ENCODE measurements at places on chromosomes 2 and 18.

- DNase-seq = no peak
Measured at GRCh38 chr2:211748339-211748738, 790.3 kb downstream of the ERBB4 start.

DNA sequence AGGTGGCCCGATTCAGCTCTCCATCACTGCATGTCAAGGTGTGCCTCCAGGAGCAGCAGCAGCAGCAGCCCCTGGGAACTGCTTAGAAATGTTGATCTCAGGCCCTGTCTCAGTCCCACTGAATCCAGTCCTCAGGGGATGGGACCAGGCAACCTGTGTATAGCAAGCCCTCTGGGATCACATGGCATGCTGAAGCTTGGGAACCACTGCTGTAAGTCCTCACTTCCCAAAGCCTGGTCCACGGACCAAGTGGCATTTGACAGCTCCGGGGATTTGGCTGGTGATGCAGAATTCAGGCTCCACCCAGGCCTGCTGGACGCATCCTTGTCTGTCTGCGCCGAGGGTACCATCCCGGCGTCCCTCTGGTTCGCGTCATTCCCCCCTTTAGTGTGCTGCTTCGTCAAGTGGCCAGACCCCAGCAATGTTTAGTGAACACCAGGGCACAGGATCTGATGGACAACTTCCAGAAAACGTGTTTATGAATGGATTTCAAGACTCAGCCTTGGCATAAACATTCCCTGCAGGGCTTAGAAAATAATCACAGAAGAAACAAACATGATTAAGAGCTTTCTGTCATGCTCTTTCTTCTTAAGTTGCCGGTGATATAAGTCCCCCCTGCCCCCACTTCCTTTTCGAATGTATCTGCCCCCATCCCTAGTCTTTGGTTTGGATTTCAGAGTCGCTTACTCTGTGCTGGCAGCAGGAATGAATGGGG, 234.0 kb downstream of the GBX2 start:
- no peak for DNase-seq

GRCh38 chr2:130264046-130264445, 65.8 kb upstream of the TUBA3E start:
- no peak for DNase-seq

GRCh38 chr2:64331114-64331645, 122.8 kb upstream of the LGALSL start:
- DNase-seq = no peak

DNA sequence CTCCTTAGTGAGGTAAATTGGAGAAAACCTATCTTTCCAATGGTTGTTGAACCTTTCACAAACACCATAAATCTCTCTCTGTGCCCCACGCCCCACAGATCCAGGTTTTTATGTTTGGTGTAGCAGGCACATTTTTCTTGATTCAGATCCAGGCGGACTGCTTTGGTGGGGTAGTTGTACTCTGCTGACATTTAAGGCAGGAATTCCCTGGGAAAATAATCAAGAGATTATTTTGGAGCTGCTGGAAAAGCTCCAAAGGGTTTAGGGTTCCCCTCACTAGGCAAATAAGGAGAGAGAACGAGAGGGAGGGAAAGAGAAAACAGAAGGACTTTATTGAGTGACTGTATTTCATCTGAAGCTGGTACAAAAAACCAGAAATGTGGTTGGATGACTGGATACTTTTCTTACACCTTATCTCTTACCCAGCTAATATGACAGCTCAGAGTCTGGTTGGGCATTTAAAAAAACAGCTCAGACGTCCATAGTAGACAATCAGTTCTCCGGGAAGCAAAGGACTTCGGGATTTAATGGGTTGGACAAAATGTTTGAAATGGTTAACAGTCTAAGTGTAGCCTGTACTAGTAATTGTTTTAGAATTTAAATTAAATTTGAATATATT, 3.6 kb upstream of the AQP4 start:
- DNase-seq = no peak

Measured in iPS DF 19.7 (cell line).